NCI-H1105 treated with DMSO at 0.1 percent for 48 hours (cell line): ENCODE measurements at places on chromosomes 4 and X.
A peak's percentile ranks its signal among the peaks of the same experiment; 100 is the strongest.

- DNase-seq: no peak
Measured at GRCh38 chr4:154367659-154368058, 123.9 kb downstream of the DCHS2 start.

GRCh38 chr4:142846108-142846728, at the start of gene INPP4B:
TSS of gene INPP4B (minus strand) at chr4:142846301.
- DNase-seq: peak; percentile 61

DNA sequence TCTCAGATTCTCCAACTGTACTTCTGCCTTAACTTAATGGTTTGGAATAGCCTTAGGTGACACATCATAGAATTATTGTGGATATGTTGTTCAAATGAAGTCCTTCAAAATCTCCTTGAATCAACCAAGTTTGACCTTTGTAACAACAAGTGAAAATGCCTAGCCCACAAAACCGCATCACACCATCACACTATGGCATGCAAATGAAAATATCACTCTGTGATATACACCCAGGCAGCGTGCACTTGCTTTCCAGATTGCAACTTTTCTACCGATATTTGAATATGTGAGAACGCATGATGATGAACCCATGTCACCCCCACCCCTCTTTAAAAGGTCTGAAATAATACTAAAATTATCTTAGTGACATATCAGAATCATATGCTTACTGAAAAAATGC, 656.7 kb downstream of the GABRG1 start:
- no peak for DNase-seq

GRCh38 chr4:155811083-155811482, 52.3 kb downstream of the GUCY1B1 start:
- no peak for DNase-seq

DNA sequence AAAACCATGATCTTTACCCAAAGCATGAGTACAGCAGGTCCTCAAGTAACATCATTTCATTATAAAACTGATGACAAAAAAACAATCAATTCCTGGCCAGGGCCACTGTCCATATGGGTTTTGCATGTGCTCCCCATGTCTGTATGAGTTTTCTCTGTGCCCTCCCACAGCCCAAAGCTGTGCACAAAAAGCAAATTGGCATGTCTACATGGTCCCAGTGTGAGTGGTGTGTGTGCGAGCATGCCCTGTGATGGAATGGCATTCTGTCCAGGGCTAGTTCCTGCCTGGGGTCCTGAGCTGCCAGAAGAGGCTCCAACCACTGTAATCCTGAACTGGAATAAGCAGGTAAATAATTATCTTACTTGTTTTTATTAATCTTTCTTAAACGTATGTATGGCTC, 28.4 kb downstream of the SMARCA1 start:
- DNase-seq: no peak

- DNase-seq: no peak
Measured at GRCh38 chr4:4216648-4217047, 10.1 kb downstream of the OTOP1 start.
